Breast epithelium (tissue), 4 donors: ENCODE measurements at places on chromosomes 2 and 18. TPM values are rescaled to one million over a fixed set of nuclear protein-coding genes. Genes with fewer than 3 reads are reported as not detected.

DNA sequence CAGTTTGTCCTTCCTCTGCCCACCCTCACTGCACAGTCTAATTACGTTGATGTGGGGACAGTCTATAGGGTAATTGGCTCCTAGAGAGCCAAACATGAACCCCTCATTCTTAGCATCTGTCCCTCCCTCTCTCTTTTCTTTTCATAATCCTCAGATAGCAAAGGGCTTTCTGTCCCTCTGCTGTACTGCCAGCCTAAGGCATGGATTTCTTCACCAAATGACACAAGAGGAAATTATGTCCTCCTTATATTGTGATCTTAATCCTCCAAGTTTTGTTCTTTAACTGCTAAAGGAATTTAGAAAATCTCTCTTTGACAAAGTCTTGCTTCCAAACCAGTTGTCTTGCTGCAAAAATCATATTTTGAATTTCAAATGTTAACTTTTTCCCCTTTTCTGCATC is 18.5 kb downstream of the ANTXR1 start:
- no peak for DNase-seq

DNA sequence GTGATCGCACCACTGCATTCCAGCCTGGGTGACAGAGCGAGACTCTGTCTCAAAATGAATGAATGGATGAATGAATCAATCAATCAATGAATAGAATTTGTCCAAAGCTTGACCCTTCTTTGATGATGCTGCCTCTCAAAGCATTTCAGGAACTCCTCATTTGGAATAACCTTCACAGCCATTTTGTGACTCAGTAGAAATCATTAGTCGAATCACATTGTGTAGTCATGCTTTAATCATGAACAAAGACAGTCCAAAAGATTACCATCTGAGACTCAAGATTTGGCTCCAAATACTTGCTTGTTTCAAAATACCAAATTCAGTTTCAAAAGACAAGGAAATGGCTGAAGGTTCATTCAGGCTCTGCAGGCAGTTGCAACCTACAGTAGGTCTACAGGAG is 83.1 kb downstream of the VWA3B start:
- DNase-seq, result no peak

DNA sequence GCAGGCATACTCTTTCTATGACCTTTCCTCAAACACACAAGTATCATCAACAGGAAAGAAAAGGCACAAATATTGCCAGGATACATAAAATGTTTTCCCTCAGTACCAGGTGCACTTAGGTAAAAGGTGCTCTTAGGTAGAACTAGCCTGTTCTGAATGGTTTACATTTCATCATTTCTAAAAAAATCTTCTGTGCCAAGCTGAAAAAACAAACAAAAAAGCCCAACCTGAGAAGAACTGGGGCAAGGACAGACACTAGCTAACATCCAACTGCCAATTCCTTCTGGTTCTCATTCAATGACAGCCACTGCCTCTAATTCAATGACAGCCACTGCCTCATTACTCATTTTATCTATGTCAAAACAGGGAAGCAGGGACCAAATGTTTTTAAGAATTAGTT is 68.5 kb downstream of the SPIRE1 start:
- DNase-seq, result no peak

GRCh38 chr2:239532859-239533258 is 132.0 kb upstream of the HDAC4 start:
- DNase-seq, result no peak

The CAVIN2 gene
- total RNA-seq, result 31.3 TPM

The CCDC102B gene
- total RNA-seq, result 5.3 TPM

DNA sequence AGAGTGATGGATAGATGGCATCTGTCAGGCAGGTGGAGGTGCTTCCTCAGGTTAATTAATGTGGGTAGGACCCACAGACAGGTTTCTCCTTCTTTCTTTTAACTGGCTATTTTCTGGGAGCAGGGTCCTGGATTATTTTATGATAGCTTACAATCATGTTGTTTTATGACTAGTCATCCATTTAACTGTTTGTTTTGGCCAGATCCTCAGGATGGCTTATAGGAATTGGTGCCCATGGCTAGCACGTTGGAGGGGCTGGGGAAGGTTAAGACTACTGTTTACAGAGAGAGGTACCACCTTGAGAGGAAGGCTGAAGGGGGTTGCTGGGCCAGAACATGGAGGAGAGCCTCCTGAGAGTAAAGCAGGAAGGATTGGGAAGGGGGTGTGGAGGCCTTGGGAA is 78.0 kb upstream of the MGAT5 start:
- DNase-seq, result no peak
